ENCODE measurements at places on chromosomes 2 and 18.

- peak; percentile 94 for DNase-seq
These were observed 250.4 kb upstream of the DSEL start for GRCh38 chr18:67766930-67767329.

- no peak for DNase-seq
These were observed 103.4 kb upstream of the SERTAD2 start for GRCh38 chr2:64757126-64757525.

- DNase-seq: no peak
These were observed 162.3 kb downstream of the TCF4 start for GRCh38 chr18:55425698-55426097.

GRCh38 chr2:96687711-96688640 lies 45.4 kb downstream of the FER1L5 start:
- DNase-seq: no peak

DNA sequence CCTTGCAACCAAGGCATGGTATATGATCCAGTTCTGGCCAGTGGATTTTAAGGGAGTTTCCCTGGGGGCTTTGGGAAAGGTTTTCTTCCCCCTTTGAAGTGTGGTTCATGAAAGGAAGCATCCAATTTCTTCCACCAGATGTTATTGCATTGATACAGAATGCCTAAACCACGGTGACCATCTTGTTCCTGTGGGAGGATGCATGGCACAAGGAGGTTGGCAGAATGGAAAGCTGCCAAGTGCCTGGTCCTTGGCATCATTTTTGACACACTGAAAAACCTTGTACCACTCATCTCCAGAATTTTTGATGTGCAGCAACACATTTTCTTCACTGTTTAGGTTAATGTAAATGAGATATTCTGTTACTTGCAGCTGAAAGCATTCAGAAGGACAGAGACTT lies 55.2 kb upstream of the CXCR4 start:
- DNase-seq: no peak

GRCh38 chr2:38709567-38710194 lies 41.5 kb downstream of the SRSF7 start:
- no peak for DNase-seq

DNA sequence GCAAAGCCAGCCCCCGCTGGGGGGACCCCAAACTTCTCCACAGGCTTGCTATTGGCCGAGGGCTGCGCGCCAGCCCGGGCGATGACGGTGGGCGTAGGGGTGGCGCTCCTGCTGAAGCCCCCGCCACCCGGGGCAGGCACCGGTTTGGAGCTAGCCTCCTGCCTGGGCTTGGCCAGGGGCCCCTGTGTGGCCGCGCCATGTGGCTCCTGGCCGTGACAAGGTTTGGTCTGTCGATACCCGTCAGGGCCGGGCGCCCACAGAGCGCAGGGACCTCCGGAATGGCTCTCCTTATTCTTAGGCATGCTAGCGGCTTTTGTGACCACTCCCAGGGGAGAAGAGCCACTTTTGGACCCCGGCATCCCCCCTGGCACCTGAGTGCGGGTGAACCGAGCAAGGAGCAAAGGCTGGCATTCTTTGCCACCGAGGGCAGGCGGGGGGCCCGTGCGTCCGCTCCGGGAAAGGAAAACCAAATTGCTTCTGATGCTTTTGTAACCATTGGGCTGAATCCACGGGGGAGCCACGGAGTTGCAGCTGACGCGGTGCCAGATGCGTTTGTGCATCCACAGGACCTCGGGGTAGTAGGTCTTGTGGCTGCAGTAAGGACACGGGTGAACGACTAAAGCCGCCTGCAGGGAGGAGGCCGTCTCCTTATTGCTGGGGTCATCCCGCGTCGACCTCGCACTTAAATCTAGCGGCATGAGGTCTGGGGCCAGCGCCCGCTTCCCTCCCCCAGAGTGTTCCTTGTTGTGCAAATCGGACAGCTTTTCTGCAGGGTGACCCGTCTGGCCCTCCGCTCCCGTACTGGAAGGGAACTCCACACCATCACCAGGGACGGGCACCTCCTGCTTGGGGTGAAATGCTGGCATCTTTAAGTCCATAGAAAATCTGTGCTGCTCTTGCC lies 115.6 kb downstream of the ZNF516 start:
- no peak for DNase-seq

DNA sequence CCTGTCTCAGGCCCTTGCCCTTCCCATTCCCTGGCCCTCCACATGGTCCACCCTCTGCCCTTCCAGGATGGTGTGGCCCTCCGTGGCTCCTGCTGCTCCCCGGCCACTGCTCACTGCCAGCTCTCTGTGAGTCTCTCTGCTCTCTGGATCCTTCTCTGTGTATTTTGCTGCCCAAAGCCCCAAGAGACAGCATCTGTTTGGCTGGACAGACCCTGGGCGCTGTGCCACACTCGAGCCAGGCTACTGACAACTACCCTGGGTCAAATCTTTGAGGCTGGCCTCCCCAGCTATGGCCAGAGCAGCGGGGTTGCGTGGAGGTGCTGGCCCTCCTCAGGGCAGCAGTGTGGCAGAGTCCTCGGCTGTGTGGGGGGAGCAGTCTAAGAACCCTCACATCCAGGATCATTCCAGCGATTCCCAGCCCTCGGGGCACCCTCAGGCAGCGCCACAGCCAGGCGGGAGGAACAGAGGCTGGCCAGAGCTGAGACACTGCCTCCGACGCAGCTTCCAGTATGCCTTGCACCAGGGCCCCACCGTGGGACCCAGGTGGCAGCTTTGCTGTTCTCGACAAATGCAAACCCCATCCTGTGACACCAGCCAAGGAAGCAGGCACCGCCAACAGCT lies 139.4 kb upstream of the GLI2 start:
- peak; percentile 43 for DNase-seq

DNA sequence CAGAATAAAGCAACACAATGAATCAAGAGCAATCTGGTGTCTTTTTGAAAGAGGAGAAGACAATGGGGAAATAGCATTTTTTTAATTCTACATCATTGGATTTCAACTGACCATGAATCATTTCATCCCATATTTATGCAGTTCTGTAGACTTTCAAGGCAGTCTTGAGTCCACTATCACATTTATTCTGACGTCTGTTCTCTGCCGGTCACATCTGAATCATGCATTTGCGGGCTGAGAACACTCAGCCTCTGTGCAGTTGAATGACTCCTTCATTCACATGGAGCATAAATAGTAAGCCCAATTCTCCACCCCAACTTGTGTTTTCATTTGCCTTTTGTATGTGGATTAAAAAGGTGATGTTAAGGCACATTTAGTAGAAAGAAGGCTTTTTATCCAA lies 128.2 kb downstream of the AKAIN1 start:
- DNase-seq: no peak

DNA sequence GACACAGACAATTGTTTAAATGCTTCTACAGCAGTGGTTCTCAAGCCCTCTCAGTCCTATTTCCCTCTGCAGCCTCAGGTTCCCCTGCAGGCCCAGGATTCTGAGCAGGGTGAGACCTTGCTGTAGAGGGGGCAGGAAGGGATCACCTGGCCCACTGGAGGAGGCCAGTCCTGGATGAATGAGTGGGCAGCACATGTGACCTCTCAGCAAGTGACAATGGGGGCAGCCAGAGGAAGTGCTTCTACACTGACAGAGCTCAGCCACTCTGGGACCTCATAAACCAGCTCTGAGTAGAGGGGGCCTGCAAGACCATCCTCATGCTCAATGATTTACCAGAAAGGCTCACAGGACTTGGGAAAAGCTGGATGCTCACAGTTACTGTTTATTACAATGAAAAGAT lies 63.2 kb downstream of the ASB1 start:
- DNase-seq: no peak

GRCh38 chr2:205568620-205569019 lies 113.7 kb upstream of the NRP2 start:
- DNase-seq: no peak

GRCh38 chr2:120729406-120730399 lies 6.0 kb upstream of the GLI2 start:
- DNase-seq: peak; percentile 70

GRCh38 chr2:59882822-59883221 lies 670.6 kb downstream of the BCL11A start:
- no peak for DNase-seq

DNA sequence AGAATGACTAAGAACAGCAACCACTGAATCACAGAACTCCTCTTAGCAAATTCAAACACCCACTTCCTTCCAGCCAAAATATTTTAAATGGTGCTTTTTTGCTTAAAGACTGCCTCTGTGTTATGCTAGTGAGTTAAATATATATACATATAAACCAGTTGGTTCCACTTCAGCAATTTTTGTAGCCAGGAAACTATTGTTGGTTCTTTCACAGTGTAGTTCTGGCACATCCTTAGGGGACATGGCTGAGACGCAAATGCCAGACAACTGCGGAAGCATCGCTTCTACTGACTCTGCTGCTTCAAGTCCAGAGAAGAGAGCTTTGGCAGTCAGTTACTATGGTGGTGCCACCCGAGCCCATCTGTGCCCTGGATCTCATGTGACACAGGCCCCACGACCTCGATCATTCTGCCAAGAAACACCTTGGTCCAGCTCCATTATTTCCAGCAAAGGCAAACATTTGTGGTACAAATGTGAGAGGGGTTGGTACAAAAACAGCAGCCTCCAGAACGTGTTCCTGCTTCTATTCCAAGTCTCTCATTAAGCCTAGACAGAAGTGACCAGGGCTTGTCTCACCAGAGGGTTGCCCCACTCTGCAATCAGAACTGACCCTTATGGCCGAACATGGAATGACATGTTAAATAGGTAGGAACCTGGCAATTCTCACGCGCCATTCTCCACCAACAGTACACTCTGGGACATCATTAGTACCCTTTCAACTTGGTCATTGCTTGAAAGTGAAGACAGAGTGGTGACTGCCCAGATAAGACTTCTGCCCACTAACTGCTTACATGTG lies 117.8 kb upstream of the NRP2 start:
- no peak for DNase-seq

DNA sequence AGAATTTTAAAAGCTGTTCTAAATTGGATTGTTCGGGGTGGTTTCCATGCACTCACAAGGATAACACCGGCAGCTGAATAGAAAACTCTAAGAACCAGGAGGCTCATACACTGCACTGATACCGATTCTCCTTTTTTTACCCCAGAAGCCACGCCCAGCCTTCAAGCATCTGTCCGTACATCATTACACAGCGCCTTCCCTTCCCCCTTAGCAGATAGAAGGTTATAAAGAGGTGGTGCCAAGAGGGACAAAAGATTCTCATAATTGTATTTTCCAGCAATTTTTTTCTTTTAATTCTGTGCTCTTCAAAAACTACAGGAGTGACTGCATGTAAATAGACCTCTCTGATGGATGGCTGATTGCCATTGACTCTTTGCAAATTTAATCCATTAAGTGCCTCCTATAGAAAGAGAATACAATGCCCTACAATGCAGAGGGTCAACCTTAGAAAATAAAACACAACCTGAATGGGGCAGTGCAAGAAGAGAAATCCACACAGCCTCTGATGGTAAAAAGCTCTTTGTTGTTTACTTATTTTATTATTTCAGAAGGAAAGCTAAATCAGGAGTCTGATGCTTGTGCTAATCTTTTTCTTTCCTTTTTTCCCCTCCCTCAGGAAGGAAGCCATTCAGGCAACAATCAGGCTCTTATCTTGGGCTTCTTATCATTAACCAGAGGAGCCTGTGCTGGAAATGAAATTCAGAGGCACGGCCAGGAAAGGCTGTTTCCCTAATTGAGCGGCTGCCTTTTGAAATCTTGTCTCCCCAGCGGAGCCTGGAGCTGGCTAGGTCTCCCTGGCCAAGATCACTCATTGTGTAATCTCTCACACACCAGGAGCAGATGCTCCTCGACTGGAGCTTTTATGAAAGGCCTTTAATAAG lies 198.9 kb upstream of the NABP1 start:
- no peak for DNase-seq

- peak; percentile 35 for DNase-seq
These were observed 163.8 kb downstream of the WDPCP start for GRCh38 chr2:63424329-63425078.

DNA sequence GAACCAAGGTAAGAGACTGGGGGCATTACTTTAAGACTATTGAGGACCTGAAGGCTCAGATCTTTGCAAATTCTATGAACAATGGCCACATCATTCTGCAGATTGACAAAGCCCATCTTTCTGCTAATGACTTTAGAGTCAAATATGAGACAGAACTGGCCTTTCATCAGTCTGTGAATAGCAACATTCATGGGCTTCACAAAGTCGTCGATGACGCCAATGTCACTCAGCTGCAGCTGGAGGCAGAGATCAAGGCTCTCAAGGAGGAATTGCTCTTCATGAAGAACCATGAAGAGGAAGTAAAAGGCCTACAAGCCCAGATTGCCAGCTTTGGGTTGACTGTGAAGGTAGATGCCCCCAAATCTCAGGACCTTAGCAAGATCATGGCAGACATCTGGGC lies 43.8 kb upstream of the SLC4A10 start:
- no peak for DNase-seq

DNA sequence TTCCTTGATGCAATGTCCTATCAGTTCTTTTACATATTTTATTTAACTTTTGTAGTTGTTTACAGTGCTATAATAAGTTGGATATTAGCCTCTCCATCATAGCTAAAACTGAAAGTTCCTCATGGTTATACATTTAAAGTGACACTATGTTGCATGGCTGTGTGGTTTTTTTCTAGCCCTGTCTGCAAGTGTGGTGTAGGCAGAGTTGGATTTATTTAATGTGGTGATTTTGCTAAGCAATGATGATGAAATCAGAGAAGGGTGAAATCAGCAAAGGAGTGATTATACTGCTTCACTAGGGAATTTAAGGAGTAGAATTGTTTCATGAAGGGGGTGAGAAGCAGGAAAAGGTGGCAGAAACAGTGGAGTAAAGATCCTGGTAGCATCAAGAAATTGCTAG lies 18.3 kb upstream of the ENOSF1 start:
- no peak for DNase-seq

DNA sequence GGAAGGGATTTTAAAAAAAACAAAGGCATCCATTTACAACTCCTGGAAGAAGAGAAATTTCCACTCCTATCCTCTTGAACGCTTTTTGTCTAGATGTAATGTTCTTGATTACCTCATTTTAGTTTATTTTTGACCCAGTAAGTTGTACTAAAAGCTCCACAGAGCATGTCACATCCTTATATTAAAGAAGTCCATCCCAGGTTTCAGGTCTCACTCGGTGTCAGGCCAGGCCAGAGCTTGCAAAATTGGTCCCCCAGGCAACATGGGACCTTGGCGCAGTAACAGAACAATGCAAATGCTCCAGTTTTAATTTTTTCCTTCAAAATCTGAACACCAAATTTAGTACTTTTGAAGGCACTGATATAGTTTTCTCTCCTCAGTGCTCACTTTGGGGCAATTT lies 218.4 kb upstream of the REV1 start:
- DNase-seq: no peak

Data from LHCN-M2 (cell line).